Ascending aorta (tissue), 2 donors: ENCODE measurements at places on chromosomes 13 and 19. TPM values are rescaled to one million over a fixed set of nuclear protein-coding genes. Genes with fewer than 3 reads are reported as not detected.

Gene IFI30
- 35.1 TPM for total RNA-seq

Gene CAPN12
- not detected for total RNA-seq

Gene TEX101
- not detected for total RNA-seq

Gene C19orf85
- total RNA-seq: not detected

Gene KLK6
- not detected for total RNA-seq

Gene RUBCNL
- total RNA-seq: 2.4 TPM

Gene NTN5
- total RNA-seq: not detected

Gene INSR
- total RNA-seq: 39.3 TPM

Gene JUND
- total RNA-seq: 3,570 TPM

Gene OVOL3
- total RNA-seq: not detected

Gene HSPB6
- total RNA-seq: 265 TPM

Gene ZNF576
- total RNA-seq: 3.1 TPM

Gene RASIP1
- total RNA-seq: 85.9 TPM

Gene OR7A5
- not detected for total RNA-seq

Gene MOB3A
- 44.4 TPM for total RNA-seq

Gene LMTK3
- total RNA-seq: 0.11 TPM

Gene ZNF90
- total RNA-seq: not detected

Gene PBX4
- not detected for total RNA-seq

Gene KLK12
- total RNA-seq: not detected

Gene LAIR1
- 11.1 TPM for total RNA-seq

Gene ZNF418
- total RNA-seq: 0.21 TPM

Gene ZNF575
- total RNA-seq: not detected

Gene ICAM1
- 74.8 TPM for total RNA-seq

Gene NAPSA
- 1.6 TPM for total RNA-seq

Gene RDH8
- total RNA-seq: not detected

Gene TBXA2R
- total RNA-seq: 37.8 TPM

Gene RXFP2
- not detected for total RNA-seq

Gene TMEM145
- total RNA-seq: not detected

Gene ACP4
- not detected for total RNA-seq

Gene HIF3A
- total RNA-seq: 591 TPM

Gene DLL3
- total RNA-seq: not detected

Gene CACNG7
- total RNA-seq: not detected

Gene SPRED3
- 18.3 TPM for total RNA-seq

Gene FBXO27
- 144 TPM for total RNA-seq

Gene OR7D2
- not detected for total RNA-seq
